ENCODE measurements at places on chromosomes 13 and 19.

DNA sequence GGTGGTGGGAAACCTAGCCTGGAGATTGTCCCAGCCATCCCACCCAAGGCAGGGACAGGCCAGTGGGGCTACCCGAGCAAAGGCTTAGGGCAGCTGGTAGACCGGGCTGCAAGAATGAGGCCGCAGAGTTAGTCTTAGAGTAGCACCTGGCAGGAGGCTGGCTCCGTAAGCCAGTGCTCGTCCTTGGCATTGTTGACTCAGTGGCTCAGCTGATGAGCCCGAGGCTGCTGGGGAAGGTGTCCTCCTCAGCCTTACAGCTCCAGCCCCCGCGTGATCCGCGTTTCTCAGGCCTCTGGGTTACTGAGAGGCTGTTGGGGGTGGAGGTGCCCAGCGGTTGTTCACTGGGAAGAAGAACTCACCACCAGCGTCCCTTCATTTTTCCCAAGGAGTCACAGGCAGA is 24.7 kb downstream of the PPP1R37 start:
- no peak overlapping the region for H3K4me3 ChIP-seq
- no peak for DNase-seq
- no peaks in the 10 kb centered on the region for H3K27me3 ChIP-seq
- no peaks in the 10 kb centered on the region for H3K4me1 ChIP-seq
- H3K36me3 ChIP-seq: no peaks in the 10 kb centered on the region
- no peak overlapping the region for H3K27ac ChIP-seq

GRCh38 chr13:104466016-104466415 is 1399.8 kb upstream of the SLC10A2 start:
- DNase-seq: no peak
- no peak overlapping the region for H3K4me3 ChIP-seq
- H3K36me3 ChIP-seq: no peaks in the 10 kb centered on the region
- no peaks in the 10 kb centered on the region for H3K27me3 ChIP-seq
- H3K4me1 ChIP-seq: no peaks in the 10 kb centered on the region

DNA sequence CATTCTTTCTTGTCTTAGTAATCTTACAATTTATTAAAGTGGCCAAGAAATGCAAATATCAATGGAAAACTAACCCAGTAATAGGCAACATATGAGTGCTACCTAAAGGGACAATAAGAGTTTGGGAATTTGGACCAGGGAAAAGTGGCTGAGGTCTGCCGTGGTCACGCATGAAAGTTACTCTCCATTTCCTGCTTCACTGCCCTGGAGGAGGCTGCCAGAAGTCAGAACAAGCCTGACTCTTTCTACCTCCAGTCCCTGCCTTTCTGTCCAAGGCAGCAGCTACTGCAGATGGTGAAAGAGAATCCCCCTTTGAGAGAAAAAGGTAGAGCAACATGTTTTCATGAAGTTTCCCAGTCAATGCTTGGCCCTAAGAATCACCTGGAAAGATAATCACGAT is 201.1 kb upstream of the ARGLU1 start:
- no peak overlapping the region for H3K27ac ChIP-seq
- no peak overlapping the region for H3K4me3 ChIP-seq
- H3K27me3 ChIP-seq: no peaks in the 10 kb centered on the region
- H3K36me3 ChIP-seq: no peaks in the 10 kb centered on the region
- no peaks in the 10 kb centered on the region for H3K4me1 ChIP-seq

DNA sequence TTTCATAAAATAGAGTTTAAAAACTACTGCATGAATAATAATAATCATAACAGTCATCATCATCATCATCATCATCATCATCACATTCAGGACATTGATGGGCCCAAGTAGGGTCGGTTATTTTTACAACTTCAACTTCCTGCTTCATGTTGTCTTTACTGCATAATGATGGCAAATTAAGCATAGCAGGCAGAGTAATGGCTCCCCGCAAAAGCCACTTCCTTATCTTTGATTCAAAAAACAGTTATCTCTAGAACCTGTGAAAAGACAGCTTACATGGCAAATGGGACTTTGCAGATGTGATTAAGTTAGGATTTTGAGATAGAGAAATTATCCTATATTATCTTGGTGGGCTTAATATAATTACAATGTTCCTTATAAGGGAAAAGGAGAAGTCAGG is 792.9 kb downstream of the LIG4 start:
- no peak overlapping the region for H3K4me3 ChIP-seq
- 0 out of 2 replicates have a peak overlapping the region, but pooled peaks have one; percentile 1 for H3K27ac ChIP-seq
- H3K4me1 ChIP-seq: peaks cover 12% of the 10 kb centered on the region
- no peaks in the 10 kb centered on the region for H3K36me3 ChIP-seq

DNA sequence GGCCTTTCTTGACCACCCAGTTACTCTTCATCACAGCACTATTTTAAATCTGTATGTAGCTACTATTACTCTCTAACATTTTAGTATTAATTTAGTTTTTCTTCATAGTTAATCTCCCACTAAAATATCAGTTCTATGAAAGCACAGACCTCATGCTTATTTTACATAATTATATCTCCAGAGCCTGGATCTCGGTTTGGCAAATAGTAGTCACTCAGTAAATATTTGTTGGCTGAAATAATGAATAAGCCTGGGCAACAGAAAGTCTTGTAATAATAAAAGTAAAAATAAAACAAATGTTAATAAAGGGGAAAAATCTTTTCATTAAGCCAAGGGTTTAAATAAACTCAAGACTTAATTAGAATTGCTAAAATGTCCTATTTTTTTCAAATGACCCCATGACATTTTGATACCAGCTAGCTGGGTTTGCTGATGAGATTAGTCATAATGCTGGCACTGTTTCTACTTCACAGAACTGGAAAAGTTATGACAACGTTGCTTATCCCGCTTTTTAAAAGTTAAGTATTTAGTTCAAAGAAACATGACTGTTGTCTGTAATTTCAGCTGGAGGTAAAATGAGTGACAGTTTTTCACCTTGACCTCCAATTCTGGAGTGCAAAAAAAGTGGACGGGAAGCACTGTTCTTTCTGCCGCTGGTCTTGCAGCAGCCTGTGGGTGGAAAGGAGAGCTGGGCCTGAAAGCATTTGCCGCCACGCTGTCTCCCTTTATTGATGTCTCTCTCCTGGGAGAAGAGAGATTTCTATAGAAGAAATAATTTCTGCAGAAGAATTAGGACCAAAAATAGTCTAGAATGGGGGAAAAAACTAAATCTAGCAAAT is 85.2 kb upstream of the SPATA13 start:
- no peaks in the 10 kb centered on the region for H3K27me3 ChIP-seq
- H3K4me3 ChIP-seq: no peak overlapping the region
- H3K27ac ChIP-seq: no peak overlapping the region
- H3K36me3 ChIP-seq: no peaks in the 10 kb centered on the region
- H3K4me1 ChIP-seq: peaks cover 11% of the 10 kb centered on the region

- no peak overlapping the region for H3K4me3 ChIP-seq
- no peaks in the 10 kb centered on the region for H3K27me3 ChIP-seq
- peaks cover 56% of the 10 kb centered on the region for H3K4me1 ChIP-seq
- DNase-seq: no peak
- no peaks in the 10 kb centered on the region for H3K36me3 ChIP-seq
Observed at GRCh38 chr13:46166224-46166584, 15.8 kb downstream of the LCP1 start.

DNA sequence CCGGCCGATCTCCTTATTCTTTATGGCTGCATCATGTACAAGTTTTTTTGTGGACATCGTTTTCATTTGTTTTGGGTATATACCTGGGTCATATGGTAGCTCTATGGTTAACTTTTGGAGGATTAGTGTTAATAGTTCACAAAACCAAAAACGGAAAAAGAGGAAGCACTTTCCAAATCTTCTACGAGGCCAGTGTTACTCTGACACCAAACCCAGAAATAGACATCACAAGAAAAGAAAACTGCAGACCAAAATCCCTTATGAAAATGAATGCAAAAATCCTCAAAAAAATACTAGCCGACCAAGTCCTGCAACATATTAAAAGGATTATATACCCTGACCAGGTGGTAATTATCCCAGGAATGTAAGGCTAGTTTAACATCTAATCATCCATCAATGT is 29.8 kb downstream of the ADGRE2 start:
- H3K4me3 ChIP-seq: no peak overlapping the region
- H3K4me1 ChIP-seq: no peaks in the 10 kb centered on the region
- no peak overlapping the region for H3K27ac ChIP-seq
- DNase-seq: no peak
- H3K27me3 ChIP-seq: no peaks in the 10 kb centered on the region
- no peaks in the 10 kb centered on the region for H3K36me3 ChIP-seq

DNA sequence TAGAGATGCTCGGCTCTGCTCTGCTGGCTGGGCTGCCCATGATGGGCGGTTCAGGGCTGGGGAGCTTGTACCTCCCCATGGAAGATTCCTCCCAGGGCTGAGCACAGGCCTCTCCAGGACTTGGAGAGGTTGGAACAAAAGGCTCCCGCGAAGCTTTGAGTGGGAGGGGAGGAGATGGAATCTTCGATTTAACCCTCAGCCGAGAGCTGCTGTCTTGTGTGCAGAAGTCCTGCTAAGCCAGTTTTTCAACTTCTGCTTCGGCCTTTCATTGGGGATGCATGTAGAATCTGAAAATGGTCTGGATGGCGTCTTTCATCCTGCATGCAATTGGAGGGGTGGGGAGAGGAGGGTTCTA is 163.3 kb downstream of the KDM4B start:
- H3K4me1 ChIP-seq: no peaks in the 10 kb centered on the region
- H3K4me3 ChIP-seq: no peak overlapping the region
- H3K27me3 ChIP-seq: no peaks in the 10 kb centered on the region
- no peak overlapping the region for H3K27ac ChIP-seq

GRCh38 chr19:33402421-33403220 is 29.1 kb downstream of the CEBPG start:
- H3K4me1 ChIP-seq: peaks cover 40% of the 10 kb centered on the region
- no peaks in the 10 kb centered on the region for H3K27me3 ChIP-seq
- DNase-seq: no peak
- H3K4me3 ChIP-seq: no peak overlapping the region
- H3K27ac ChIP-seq: peak overlapping the region; percentile 36
- peaks cover 38% of the 10 kb centered on the region for H3K36me3 ChIP-seq

DNA sequence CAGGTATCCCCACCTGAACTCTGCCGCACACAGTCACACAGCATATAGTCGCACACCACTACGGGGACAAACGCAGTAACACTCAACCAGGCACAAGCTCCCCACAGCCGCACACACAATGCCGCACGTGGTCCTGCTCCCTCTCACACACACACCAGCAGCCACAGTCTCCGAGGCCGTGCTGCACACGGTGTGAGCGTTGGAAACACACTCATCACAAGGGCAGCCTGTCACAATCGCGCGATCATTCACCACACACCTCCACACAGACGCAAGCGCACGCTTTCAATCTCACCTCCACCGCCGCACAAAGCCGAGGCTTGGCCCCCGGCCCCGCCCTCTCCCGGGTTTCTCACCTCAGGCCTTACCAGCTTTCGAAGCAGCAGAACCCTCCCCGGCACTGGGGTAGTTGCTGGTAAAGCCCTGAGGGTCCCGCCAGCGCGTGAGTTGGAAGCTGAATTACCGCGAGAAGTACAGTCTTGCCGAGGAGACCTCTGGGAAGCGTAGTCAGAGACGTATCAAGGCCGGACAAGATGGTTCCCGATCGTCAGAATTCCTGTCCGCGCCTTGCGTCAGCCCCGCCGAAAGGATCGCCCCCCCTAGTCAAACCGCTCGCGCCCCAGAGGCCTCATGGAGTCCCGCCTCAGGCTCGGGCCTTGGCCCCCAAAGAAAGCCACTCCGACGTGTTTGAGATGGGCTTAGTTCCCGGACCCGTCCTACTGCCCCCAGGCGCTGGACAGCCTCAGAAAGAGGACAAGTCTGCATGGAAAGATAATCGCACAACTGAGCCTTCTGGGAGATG is at the start of gene ZNF566:
Gene ZNF566 (minus strand): TSS at position 444 of the 802 bp plus-strand sequence. CDS start 13,004 bp downstream, outside the sequence.
- no peaks in the 10 kb centered on the region for H3K36me3 ChIP-seq
- peaks cover 8% of the 10 kb centered on the region for H3K4me1 ChIP-seq
- peak within 1 kb of the TSS; percentile 88 for H3K27ac ChIP-seq
- peak within 1 kb of the TSS; percentile 70 for H3K4me3 ChIP-seq
- DNase-seq: peak; percentile 95

- no peak for DNase-seq
- no peak overlapping the region for H3K27ac ChIP-seq
- H3K4me1 ChIP-seq: no peaks in the 10 kb centered on the region
- H3K36me3 ChIP-seq: no peaks in the 10 kb centered on the region
- H3K27me3 ChIP-seq: peaks cover 74% of the 10 kb centered on the region
Observed at GRCh38 chr13:112073245-112074138, 6.5 kb downstream of the SOX1 start.

GRCh38 chr13:75395066-75395465 is 86.9 kb downstream of the TBC1D4 start:
- no peaks in the 10 kb centered on the region for H3K36me3 ChIP-seq
- no peaks in the 10 kb centered on the region for H3K27me3 ChIP-seq
- H3K4me3 ChIP-seq: no peak overlapping the region
- no peak overlapping the region for H3K27ac ChIP-seq
- no peaks in the 10 kb centered on the region for H3K4me1 ChIP-seq

DNA sequence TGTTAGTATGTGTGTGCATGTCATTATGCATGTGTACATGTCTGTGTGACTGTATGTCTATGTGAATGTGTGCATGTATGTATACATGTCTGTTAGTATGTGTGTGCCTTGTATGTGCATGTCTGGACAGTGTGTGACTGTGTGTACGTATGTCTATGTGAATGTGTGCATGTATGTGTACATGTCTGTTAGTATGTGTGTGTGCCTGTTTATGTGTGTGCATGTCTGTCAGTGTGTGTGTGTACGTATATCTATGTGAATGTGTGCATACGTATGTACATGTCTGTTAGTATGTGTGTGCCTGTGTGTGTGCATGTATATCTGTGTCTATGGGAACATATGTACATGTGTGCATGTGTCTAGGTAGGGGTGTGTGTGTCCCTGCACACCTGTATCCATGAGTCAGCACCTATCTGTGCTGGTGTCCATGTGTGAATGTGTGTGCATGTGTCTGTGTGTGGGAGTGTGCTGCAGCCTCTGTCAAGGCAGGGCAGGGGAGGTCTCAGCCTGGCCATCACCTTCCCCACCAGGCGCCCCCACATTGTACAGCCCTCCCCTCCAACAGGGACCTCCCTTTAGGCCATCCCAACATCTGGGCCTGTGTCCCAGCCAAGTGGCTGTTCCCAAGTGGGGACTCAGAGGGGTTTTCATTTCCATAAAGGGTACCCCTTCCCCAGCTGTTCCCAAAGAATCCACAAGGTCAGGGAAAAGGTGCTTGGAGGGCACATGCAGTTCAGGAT is 4.4 kb downstream of the GAS6 start:
- H3K4me3 ChIP-seq: no peak overlapping the region
- H3K27me3 ChIP-seq: no peaks in the 10 kb centered on the region
- H3K27ac ChIP-seq: no peak overlapping the region

GRCh38 chr19:13234518-13234917 is 84.3 kb downstream of the IER2 start:
- H3K36me3 ChIP-seq: no peaks in the 10 kb centered on the region
- DNase-seq: peak; percentile 52
- no peaks in the 10 kb centered on the region for H3K27me3 ChIP-seq
- H3K27ac ChIP-seq: no peak overlapping the region
- 0 out of 2 replicates have a peak, but pooled peaks cover 4% of the 10 kb centered on the region for H3K4me1 ChIP-seq

GRCh38 chr13:51562011-51562671 is 22.1 kb upstream of the WDFY2 start:
- DNase-seq: no peak
- no peak overlapping the region for H3K27ac ChIP-seq
- peaks cover 27% of the 10 kb centered on the region for H3K4me1 ChIP-seq
- H3K36me3 ChIP-seq: no peaks in the 10 kb centered on the region

Measured in SJSA1 (cell line).